Hair follicular keratinocyte (primary cell): ENCODE measurements at places on chromosomes 7 and 10. TPM values are rescaled to one million over a fixed set of nuclear protein-coding genes. Genes with fewer than 3 reads are reported as not detected.

The MRLN gene
- not detected in 2 replicates for total RNA-seq

The DGKB gene
- not detected in 2 replicates for total RNA-seq

The FAM25C gene
- total RNA-seq = 14.0 TPM in 1 of 2 replicates, not detected in the other

The LANCL2 gene
- 8.7 and 11.3 TPM in 2 replicates for total RNA-seq

The LAMB1 gene
- total RNA-seq = 94.8 and 143 TPM in 2 replicates

The MBL2 gene
- total RNA-seq = not detected in 2 replicates

The FAM24B gene
- 2.3 and 4.1 TPM in 2 replicates for total RNA-seq
